Psoas muscle (tissue), 8 donors: ENCODE measurements at places on chromosomes 7 and 10. TPM values are rescaled to one million over a fixed set of nuclear protein-coding genes. Genes with fewer than 3 reads are reported as not detected.

- no peaks in the 10 kb centered on the region for H3K36me3 ChIP-seq
- no peak for DNase-seq
- no peak overlapping the region for H3K4me3 ChIP-seq
- H3K27me3 ChIP-seq = no peaks in the 10 kb centered on the region
- H3K4me1 ChIP-seq = no peaks in the 10 kb centered on the region
Measured at GRCh38 chr7:145582742-145583303, 533.8 kb upstream of the CNTNAP2 start.

- H3K4me1 ChIP-seq = no peaks in the 10 kb centered on the region
- H3K36me3 ChIP-seq = no peaks in the 10 kb centered on the region
- no peak overlapping the region for H3K27ac ChIP-seq
- H3K4me3 ChIP-seq = no peak overlapping the region
- DNase-seq = no peak
- H3K27me3 ChIP-seq = no peaks in the 10 kb centered on the region
Measured at GRCh38 chr7:156560075-156560474, 80.5 kb upstream of the RNF32 start.

DNA sequence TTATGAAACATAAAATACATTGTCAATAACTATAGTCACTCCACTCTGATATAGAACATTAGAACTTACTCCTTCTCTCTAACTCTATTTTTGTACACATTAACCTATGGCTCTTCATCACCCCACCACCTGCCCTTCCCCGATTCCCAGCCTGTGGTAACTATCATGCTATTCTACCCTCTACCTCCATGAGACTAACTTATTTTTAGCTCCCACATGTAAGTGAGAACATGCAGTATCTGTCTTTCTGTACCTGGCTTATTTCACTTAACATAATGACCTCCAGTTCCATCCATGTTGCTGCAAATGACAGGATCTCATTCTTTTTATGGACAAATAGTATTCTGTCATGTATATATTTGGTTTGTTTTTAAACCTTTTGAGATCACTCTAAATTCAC is 8.8 kb upstream of the NOD1 start:
- H3K27ac ChIP-seq = no peak overlapping the region
- H3K36me3 ChIP-seq = no peaks in the 10 kb centered on the region
- no peaks in the 10 kb centered on the region for H3K27me3 ChIP-seq
- no peak for DNase-seq

DNA sequence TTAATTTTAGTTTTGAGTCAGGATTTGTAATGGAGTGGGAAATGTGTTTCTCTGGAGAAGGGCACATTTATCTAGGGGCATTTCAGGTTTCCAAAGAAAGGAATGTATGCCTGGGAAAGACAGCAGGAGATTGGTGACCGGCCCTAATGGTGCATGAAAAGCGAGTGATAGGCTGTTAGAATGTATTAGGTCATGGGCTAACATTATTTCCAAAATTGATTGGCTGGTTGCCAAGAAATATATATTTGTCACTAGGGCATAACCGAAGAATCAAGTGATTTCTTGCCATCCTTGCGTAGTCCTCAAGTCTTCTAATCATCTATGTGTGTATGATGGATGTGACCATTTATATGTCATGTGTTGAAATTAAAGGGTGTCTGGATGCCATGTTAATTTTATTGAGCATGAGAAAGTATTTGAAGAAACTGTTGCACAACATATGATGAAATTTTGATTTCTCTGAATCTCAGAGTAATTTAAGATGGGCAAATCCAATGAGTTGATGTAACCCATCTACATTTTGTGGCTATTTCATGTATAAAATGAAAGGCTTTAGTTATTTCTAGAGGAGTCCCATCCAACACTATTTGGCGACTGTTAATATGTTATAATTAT is 248.4 kb downstream of the BMPER start:
- peaks cover 32% of the 10 kb centered on the region for H3K4me1 ChIP-seq
- no peak overlapping the region for H3K27ac ChIP-seq
- H3K36me3 ChIP-seq = no peaks in the 10 kb centered on the region
- DNase-seq = no peak
- H3K27me3 ChIP-seq = no peaks in the 10 kb centered on the region

GRCh38 chr10:61410353-61411070 is 42.7 kb downstream of the TMEM26 start:
- no peak overlapping the region for H3K27ac ChIP-seq
- no peak overlapping the region for H3K4me3 ChIP-seq
- no peaks in the 10 kb centered on the region for H3K36me3 ChIP-seq

- H3K4me3 ChIP-seq = no peak overlapping the region
- no peak for DNase-seq
- no peaks in the 10 kb centered on the region for H3K36me3 ChIP-seq
- no peaks in the 10 kb centered on the region for H3K27me3 ChIP-seq
- H3K27ac ChIP-seq = no peak overlapping the region
Measured at GRCh38 chr7:64131696-64132095, 75.3 kb upstream of the ZNF735 start.

- no peaks in the 10 kb centered on the region for H3K36me3 ChIP-seq
- peaks cover 20% of the 10 kb centered on the region for H3K4me1 ChIP-seq
- H3K27me3 ChIP-seq = no peaks in the 10 kb centered on the region
- no peak overlapping the region for H3K27ac ChIP-seq
Measured at GRCh38 chr7:2511769-2512168, 7.8 kb upstream of the LFNG start.

DNA sequence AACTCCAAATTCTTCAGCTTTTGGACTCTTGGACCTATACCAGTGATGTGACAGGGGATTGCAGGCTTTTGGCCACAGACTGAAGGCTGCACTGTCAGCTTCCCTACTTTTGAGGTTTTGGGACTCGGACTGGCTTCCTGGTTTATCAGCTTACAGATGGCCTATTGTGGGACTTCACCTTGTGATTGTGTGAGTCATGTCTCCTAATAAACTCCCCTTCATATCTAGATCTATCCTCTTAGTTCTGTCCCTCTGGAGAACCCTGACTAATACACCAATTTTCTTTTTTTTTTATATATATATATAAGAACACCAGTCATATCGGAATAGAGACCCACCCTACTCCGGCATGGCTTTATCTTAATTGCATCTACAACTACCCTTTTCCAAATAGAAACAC is 166.8 kb downstream of the ETV1 start:
- no peak for DNase-seq
- H3K4me1 ChIP-seq = no peaks in the 10 kb centered on the region
- no peak overlapping the region for H3K27ac ChIP-seq
- H3K27me3 ChIP-seq = no peaks in the 10 kb centered on the region
- no peak overlapping the region for H3K4me3 ChIP-seq

- no peak for DNase-seq
- H3K27me3 ChIP-seq = no peaks in the 10 kb centered on the region
- no peaks in the 10 kb centered on the region for H3K36me3 ChIP-seq
- no peak overlapping the region for H3K4me3 ChIP-seq
- H3K4me1 ChIP-seq = no peaks in the 10 kb centered on the region
Measured at GRCh38 chr10:16030562-16030961, 170.3 kb upstream of the MINDY3 start.

GRCh38 chr7:116711790-116712189 is 39.8 kb downstream of the MET start:
- no peaks in the 10 kb centered on the region for H3K36me3 ChIP-seq
- H3K4me3 ChIP-seq = no peak overlapping the region
- no peak overlapping the region for H3K27ac ChIP-seq

VSIR gene
- total RNA-seq = 12.5 TPM

C7orf33 gene
- not detected for total RNA-seq

SP8 gene
- total RNA-seq = not detected

CDNF gene
- 20.4 TPM for total RNA-seq

OR2A42 gene
- not detected for total RNA-seq
